Aorta (tissue), 5 donors: ENCODE measurements at places on chromosomes 7 and 10. TPM values are rescaled to one million over a fixed set of nuclear protein-coding genes. Genes with fewer than 3 reads are reported as not detected.

Gene TMEM229A
- not detected for total RNA-seq

Gene STEAP2
- 73.2 TPM for total RNA-seq

Gene CTAGE6
- 1.2 TPM for total RNA-seq

Gene AGMO
- total RNA-seq, result 3.4 TPM

Gene FZD8
- 28.6 TPM for total RNA-seq

Gene BTBD16
- 2.4 TPM for total RNA-seq

Gene CALML5
- not detected for total RNA-seq

Gene ZNF33B
- total RNA-seq, result 15.7 TPM

Gene INA
- not detected for total RNA-seq

Gene OAT
- 113 TPM for total RNA-seq

Gene TMEM168
- 23.2 TPM for total RNA-seq
